Fibroblast of the aortic adventitia (primary cell): ENCODE measurements at places on chromosomes 16 and 17. TPM values are rescaled to one million over a fixed set of nuclear protein-coding genes. Genes with fewer than 3 reads are reported as not detected.
A peak's percentile ranks its signal among the peaks of the same experiment; 100 is the strongest.

- peak; percentile 70 for DNase-seq
Measured at GRCh38 chr16:30893744-30894539, at the start of gene BCL7C. Gene BCL7C, minus strand, starts transcription at chr16:30894077. Its CDS starts 133 bp downstream, at chr16:30893944.

- DNase-seq: no peak
Measured at GRCh38 chr17:1638171-1638590, 7.4 kb downstream of the SCARF1 start.

- DNase-seq: no peak
Measured at GRCh38 chr17:72580321-72581127, 459.7 kb downstream of the SOX9 start.

GRCh38 chr17:29757788-29758187 is 135.1 kb upstream of the CORO6 start:
- no peak for DNase-seq

DNA sequence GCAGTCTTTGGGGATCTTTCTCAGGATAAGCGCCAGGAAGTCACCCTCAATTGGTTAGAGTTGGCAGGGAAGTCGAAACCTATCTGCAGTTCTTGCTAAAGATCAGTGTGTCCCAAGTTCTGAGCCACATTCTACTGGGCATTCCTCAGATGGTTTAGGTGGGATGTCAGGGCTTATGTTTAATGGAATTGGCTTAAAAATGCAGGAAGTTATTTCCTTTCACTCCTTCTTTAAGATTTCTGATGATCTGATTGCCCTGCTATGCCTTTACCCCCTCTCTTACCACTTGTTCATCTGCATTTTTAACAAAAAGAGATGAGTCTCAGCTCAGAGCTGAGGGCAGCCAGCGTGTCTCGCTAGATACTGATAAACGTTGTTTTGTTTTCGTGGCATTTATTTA is 30.8 kb downstream of the FOXL1 start:
- DNase-seq: peak; percentile 86

DNA sequence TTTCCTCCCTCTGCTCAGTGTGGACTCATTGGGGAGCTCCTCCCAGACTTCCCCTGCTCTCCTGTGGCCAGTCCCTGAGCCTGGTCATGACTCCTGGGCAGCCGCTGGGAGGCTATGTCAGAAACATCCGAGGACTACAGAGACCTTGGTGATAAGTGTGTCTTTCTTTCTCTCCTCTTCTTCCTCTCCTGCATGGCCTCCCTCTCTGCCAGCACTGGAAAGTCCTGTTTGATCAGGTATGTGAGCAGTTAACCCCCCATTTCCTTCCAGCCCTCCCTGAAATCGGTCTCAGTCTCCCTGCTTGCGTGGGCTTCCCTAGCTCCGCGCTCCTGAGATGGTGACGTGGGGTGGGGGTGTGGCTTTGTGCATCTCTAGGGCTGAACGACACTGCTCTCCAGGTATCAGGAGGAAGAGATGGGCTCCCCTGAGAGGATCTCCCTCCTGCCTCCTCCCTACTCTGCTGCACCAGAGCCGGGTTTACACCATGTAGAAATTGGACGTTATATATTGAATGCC is 2.1 kb downstream of the RHBDL3 start:
- DNase-seq: no peak

DNA sequence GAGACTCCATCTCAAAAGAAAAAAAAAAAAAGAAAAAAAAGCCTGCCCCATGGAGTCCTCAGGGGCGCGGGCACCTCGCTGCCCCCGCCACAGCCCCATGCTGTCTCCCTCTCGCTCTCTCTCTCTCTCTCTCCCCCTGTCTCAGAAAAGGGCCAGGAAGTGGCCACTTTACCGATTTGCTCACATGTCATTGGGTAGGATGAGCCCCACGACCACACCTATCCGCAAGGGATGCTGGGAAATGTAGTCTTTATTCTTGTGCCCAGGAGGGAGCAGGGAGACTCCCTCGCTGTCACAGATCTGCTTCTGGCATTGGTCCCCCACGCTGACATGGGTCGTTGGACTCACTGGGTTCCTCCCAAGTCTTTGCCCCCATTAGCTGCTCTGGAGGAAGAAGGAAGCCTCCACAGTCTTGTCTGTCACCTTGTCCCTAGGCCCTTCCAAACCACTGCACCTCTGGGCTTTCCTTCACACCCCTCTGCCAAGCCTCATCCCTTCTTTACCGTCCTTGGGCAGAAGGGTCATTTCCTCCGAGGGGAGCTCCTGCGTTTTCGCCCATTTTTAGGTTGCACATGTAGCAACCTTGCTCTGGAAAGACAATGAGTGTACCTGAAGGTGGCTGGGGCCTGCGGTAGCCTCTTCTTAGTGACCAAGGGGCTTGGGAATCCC is 6.9 kb upstream of the GJD3 start:
- DNase-seq: no peak

DNA sequence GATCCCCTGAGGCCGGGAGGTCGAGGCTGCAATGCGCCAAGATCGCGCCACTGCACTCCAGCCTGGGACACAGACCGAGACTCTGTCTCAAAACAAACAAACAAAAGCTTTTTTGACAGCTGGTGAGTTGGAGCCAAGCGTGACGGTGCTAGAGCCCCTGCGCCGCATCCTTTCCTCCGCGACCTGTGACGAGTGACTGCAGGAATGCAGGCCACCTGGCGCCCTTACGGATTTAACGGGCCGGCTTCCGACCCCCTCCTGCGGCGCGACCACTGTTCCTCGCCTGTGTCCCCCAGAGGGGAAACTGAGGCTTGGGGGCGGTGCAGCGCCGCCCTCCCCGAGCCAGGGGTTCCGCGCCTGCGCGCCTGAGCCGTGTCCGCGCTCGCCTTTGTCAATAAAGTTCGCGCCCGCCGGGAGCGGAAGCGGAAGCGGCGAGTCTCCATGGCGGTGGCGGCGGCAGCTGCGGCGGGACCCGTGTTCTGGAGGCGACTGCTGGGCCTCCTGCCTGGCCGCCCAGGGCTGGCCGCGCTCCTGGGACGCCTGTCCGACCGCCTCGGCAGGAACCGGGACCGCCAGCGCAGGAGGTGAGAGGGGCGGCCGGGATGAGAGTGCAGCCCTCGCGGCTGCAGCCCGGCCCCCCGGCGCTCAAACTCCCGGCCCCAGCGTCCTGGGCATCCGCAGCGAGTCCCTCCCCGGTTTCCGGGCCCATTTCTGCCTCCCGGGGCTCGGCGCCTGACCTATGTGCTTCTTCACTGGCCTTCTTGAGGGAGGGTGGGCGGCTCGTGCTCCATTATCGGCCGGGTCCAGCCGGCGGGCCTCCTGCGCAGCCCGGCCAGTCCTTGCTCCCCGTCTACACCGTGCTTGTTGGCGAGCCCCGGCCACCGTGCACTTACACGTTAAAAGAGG is at the start of gene PGS1:
Gene PGS1, plus strand, starts transcription at position 425 of the 906 bp plus-strand sequence. Its CDS starts 17 bp downstream, at position 442.
- peak; percentile 71 for DNase-seq

GRCh38 chr17:3003296-3004149 is 59.9 kb downstream of the OR1D5 start:
- no peak for DNase-seq

DNA sequence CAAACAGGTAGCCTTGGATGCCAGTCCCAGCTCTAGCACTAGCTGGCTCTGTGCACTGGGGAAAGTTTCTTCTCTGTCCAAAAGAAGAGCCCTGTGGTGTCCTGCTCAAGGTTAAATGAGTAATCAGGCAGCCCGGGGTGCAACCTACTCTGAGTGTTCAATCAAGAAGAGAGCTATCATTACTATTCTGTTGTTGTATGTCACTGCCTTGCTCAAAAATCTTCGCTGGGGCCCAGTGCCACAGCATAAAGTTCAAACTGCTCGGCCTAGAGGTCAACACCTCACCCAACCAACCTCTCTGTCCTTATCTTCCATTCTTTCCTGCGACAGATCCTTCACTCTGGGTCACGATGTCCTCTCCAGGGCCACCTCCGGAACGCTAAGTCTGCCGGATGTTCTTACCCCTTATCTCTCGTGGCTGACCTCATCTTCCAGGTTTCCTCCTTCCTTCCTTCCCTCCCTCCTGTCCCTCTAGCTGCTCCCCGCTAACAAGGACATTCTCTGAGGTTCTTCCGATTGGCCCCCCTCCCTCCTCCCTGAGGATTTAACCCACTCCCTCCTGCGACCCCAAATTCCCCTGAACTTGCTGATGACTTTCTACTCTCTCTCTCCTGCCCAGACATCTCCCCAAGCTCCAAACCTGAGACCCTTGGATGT is 4.4 kb downstream of the FDXR start:
- no peak for DNase-seq

DNA sequence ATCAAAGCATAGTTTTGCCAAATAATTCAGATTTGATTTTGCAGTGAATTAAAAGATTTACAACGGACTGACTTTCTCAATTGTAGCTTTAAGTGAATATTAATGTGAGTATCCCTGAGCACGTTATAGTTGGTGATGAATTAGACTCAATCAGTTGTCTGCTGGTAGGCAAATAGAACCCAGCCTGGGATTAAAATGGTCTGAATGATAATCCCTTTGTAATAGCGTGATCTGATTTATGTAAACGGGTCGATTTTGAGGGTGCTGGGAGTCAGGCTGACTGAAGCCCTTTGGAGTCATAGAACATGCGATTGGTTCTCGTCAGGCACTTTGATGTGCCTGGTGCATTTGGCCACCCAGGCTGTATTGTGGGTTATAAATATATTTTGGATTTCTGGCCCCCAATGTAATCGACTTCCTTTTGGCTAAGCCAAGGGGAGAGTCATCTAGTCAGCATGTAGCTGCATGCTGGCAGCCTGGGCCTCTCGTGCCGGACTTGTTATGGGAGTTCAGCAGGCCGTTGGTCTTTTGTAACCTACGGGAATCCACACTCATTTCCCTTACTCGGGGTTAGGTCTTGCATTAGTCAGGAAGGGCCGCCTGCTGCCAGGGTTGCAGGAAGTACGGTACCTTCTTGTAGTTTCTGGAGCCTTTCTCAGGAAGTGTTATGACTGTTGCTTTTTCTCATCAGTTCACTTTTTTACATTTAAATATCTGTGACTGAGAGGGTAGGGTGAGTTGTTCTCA is 5.4 kb downstream of the PGS1 start:
- DNase-seq: peak; percentile 99

DNA sequence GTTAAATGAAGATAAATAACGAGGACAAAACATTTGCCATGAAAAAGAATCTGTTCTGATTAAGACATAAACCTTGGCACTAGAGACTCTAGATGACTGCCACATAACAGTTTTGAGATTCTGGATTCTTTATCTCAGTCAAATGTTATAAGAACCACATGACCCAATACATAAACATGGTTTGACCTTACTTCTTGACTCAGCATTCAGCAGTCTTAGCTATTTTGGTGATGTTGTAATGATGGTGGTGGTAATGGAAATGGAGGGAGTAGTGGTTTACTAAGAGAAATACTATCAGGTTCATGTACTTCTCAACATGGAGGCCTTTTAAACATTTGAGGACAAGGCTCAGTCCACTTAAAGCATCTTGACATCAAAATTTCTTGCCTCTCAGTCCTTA is 925.4 kb downstream of the CDH11 start:
- DNase-seq: peak; percentile 31

GRCh38 chr17:57324631-57325030 is 68.3 kb downstream of the MSI2 start:
- no peak for DNase-seq

DNA sequence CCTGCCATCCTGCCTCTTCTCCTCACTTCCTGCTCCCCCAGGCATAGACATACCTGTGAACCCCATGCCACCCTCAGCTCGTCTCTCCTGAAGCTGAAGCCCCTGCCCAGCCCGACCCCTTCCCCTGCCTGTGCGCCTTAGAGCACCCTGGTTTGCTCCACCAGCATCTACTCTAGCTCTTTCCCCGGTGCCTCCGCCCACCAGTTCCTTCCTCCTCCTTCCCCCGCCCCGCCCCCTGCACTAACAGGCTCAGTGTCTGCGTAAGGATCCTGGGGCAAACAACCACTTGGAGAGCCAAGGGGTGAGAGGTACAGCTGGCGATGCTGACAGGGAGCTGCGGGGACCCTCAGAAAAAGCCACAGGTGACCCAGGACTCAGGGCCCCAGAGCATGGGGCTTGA is 1.9 kb downstream of the GPR142 start:
- no peak for DNase-seq

GRCh38 chr17:17972126-17972951 is at the start of the genes DRC3 and TOM1L2:
Gene DRC3, plus strand, starts transcription at chr17:17972862. Its CDS starts 4,737 bp downstream, at chr17:17977599.
Gene TOM1L2, minus strand, starts transcription at chr17:17972400. Its CDS starts 87 bp downstream, at chr17:17972313.
- peak; percentile 100 for DNase-seq

GRCh38 chr17:65121368-65121767 is 15.8 kb upstream of the RGS9 start:
- no peak for DNase-seq

DNA sequence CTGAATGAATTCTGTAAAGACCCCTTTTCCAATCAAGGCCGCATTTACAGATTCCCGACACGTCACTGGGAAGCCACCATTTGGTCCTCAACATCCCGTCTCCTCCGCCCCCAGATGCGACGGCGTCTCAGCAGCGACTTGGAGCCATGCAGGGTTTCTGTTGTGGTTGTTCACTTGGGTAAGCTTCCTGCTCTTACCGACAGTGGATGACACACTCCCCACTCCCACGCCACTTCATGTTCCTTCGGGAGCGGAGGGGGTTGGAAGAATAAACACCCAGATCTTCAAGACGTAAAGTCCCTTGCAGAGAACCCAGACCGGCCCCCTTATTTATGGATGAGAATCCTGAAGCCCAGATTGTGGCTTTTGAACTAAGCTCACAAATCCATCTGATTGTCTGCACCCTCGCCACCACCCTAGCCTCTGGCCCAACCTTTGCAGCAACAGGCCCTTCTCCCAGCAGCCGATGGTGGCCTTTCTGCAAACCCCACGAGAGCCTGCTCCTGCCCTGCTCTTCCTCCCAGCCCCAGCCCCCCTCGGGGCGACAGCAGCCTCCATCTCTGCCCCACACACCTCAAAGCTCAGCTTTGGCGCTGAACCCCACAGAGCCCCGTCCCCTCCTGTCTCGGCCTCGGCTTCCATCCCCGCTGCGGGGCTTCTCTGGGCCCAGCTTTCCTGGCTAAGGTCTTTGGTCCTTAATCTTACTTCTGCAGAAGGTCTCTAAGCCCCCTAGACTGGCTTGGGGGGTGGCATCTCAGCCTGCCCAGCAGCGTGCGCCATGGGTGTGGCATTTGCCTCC is 19.0 kb upstream of the OSGIN1 start:
- DNase-seq: no peak

GRCh38 chr17:75639771-75640555 is 6.7 kb downstream of the SMIM5 start:
- no peak for DNase-seq

UTP18 gene
- 41.8 and 80.5 TPM in 2 replicates for total RNA-seq

TBX2 gene
- total RNA-seq: 4.1 and 20.8 TPM in 2 replicates

TTC19 gene
- total RNA-seq: 21.4 and 52.0 TPM in 2 replicates

SLC16A13 gene
- total RNA-seq: 0.72 and 3.1 TPM in 2 replicates

CACNG4 gene
- not detected in 2 replicates for total RNA-seq

NUDT7 gene
- total RNA-seq: 5.8 and 9.2 TPM in 2 replicates

AKAP1 gene
- 12.9 and 23.6 TPM in 2 replicates for total RNA-seq

C17orf107 gene
- total RNA-seq: 3.8 and 4.5 TPM in 2 replicates

TP53TG3 gene
- total RNA-seq: not detected in 2 replicates

CNGB1 gene
- not detected in 2 replicates for total RNA-seq

ZNF469 gene
- total RNA-seq: 5.8 and 7.0 TPM in 2 replicates
